Renal cortex interstitium (tissue), 15 donors: ENCODE measurements at places on chromosomes 2 and 18. TPM values are rescaled to one million over a fixed set of nuclear protein-coding genes. Genes with fewer than 3 reads are reported as not detected.

- peak; percentile 27 for DNase-seq
These were observed 211.9 kb downstream of the BABAM2 start for GRCh38 chr2:28102455-28102874.

GRCh38 chr2:54528311-54528955 lies 72.3 kb downstream of the SPTBN1 start:
- no peak for DNase-seq

GRCh38 chr2:64024259-64024949 lies 5.2 kb upstream of the VPS54 start:
- DNase-seq, result no peak

DNA sequence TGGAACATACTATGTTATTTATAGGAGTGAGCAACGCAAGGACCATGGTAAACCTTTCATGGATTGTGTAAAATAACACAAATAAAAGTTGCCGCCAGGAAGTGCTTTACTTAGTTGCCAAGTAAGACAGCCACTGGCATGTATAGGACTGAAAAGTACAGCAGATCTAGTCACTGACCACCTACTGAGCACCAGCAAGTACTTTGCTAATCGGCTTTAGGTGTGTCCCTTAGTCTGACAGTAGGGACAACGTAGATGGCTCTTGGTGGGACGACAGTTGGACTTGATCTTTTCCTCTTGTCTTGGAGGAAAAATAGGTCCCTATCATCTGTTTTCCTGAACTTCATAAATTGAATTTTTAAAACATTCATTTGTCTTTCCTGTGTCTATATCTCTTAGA lies 13.6 kb upstream of the CXXC1 start:
- DNase-seq, result no peak

DNA sequence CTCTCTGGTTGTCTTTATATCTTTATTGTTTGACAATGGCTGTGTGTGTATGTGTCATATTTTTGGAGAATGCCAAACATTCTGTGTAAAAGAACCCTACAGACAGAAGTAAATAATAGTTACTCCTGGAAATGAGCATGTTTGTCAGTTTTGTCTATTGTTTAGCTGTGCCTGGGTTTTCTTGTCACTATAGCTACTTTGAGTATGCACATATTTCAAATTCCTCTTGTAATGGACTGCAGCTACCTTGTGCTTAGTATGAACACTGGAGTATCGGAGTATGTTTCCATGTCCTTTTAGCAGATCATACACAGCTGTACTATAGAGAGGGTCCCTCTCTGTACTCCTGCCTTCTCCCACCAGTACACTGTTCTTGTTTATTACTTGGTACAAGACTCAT lies 58.0 kb upstream of the DOCK10 start:
- no peak for DNase-seq

- DNase-seq, result no peak
These were observed 36.5 kb upstream of the MAP2 start for GRCh38 chr2:209387389-209387788.

DNA sequence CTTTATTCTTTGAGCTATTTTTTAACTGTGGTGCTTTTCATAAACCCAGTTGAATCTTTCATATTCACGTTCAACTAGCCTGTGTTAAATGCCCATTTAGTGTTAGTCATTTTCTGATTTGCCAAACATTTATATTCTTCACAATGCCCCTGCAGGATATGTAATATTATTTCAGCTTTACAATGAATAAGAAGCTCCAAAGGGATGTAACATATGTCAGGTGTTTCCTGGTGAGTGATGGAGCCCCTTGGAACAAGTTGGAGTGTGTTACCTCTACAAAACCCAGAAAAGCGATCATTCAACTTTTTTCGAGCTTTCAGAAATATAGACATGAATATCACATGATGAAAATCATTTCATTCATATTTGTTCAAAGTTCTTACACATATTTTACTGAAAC lies 471.0 kb upstream of the CDH2 start:
- no peak for DNase-seq

GRCh38 chr2:15671842-15672815 lies 80.5 kb downstream of the DDX1 start:
- DNase-seq, result no peak

DNA sequence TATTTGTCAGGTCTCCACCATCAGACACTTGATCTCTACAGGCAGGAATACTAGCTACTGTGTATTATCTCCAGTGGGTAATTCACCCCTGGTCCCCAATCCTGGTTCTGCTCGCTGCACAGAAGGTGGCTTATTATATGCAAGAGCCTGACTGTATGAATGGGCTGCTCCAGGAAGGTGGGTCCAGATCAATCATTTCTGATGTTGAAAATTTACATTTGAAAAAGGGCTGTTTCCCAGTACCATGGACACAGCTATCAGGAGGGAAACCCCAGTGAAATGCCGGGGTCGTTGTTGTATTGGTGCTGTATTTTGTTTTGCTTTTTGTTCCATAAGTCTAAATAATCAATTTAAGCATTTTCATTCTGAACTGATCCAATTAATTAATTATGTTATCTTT lies 367.6 kb downstream of the RND3 start:
- no peak for DNase-seq

DNA sequence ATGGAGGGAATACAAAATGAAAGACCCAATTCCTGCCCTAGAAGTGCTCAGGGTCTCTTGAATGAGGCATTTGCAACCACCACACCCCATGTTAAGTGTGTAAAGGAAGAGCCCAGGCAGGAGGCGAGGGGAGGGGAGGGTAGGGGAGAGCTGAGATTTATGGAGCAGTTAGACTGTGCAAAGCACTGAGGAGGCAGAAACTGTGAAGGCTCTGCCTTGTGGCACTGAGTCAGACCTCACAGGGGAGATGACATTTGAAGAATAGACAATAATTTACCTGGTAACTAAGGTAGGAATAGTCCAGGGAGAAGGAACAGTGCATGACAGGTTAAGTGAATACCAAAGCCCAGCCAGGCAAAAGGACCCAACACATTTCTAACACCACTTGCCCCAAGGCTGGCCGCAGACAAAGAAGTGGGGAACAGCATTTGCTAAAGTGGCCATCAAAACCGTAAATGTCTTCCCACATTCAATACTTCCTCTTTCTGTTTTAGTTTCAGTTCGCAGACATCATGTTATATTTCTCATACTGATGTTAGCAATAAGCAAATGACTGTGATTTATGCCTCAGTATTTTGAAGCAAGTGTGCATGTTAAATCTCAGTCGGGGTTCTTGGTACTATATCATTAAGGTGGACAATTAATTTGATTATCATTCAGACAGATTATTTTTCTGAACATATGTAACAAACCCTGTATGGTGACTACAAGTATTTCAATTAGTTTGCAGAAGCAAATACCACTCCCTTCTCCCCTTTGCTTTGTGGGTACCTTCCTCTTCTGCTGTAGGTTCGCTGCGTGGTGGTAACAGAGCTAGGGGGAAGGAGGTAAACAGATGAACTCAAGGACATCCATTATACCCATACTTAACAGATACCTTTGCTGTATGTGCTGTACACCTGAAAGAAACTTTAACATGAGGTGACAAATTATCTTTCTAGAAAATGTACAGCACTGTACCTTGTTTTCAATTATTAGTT lies 27.5 kb downstream of the CDH20 start:
- DNase-seq, result no peak

GRCh38 chr2:140698636-140699035 lies 1432.2 kb downstream of the LRP1B start:
- DNase-seq, result no peak

DNA sequence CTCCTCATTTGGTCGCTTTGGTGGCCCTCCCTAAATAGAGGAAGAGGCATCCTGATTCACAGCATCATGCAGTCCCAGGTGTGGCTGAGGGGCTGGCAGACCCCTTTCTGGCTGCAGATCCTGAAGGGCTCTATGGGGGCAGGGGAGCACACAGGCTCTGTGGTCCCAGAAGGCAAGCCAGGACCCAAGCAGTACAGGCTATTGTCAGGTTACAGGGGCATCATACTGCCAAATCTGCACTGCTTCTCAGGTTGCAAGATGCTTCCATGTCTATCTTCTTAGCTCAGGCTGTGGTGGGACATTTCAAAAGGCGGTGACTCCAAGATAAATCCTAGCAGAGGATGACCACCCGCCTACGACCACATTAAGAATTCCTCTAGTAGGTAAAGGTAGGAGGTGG lies 54.3 kb downstream of the TTC32 start:
- DNase-seq, result no peak

GRCh38 chr2:158144914-158145625 lies 43.4 kb downstream of the UPP2 start:
- no peak for DNase-seq

GRCh38 chr18:21191596-21192307 lies 50.3 kb upstream of the GREB1L start:
- no peak for DNase-seq

- DNase-seq, result no peak
These were observed 62.4 kb downstream of the RPL31 start for GRCh38 chr2:101064505-101064867.

DNA sequence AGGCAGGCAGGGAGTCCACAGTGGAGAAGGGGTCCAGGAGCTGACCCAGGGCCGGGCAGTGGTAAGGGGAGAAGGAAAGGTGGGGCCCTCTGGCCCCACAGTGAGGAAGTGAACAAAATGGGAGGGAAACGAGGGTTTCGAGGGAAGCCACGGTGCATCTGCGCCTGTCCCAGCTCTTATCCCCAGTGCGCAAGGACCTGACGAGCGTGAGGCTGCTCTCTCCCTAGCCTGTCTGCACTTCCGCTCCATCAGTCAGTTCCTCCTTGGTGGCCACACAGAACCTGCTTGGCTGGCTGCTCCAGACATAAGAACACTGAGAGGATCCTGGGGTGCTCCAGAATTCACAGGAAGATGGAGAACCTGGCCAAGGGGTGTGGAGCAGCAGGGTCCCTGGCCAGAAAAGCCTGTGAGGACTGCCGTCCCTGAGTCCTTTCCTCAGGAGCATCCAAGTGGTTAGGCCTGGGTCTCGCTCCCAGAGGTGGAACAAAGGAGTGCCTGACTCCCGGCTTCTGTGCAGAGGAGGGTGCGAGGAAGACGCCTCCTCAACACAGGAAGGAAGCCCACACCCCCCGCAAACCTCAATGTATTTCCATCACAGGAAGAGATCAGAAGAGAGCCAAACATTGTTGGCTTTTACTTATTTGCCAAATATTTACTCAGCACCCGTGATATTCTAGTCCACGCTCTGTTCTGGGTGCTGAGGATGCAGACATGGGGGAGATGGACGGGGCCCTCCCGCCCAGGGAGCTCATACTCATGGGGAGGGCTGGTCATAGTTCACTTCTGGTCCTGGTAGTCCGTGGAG lies 43.7 kb upstream of the SEMA4C start:
- DNase-seq, result no peak

- peak; percentile 16 for DNase-seq
These were observed 874.9 kb downstream of the RNF144A start for GRCh38 chr2:7792031-7792651.

DNA sequence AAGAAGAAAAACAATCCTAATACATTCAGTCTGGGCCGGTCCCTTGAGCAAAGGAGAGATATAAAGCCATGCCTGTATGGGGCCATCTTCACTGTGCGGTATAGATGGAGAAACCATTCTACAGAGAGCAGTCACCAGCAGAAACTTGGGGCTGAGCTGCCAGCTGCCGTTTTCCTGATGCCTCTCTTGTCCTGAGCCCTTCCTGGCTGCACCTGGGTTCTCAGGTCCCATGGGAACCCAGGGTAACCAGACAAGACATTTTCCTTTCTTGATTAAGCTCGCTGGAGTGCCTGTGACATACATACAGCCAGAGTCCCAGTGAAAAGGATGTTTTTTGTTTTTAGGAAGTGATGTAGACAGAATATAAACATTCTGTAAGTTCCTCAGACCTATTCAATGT lies 5.3 kb upstream of the METTL21A start:
- DNase-seq, result no peak

STAT4 gene
- 11.5 TPM for polyA plus RNA-seq

TDRD15 gene
- 0.01 TPM for polyA plus RNA-seq

PRKAG3 gene
- 0.04 TPM for polyA plus RNA-seq

TRPM8 gene
- polyA plus RNA-seq, result not detected

ALLC gene
- polyA plus RNA-seq, result not detected

TGFA gene
- 19.2 TPM for polyA plus RNA-seq

POTEC gene
- polyA plus RNA-seq, result 0.09 TPM

ANKRD53 gene
- 1.6 TPM for polyA plus RNA-seq

NFATC1 gene
- polyA plus RNA-seq, result 7.0 TPM
